NCI-H82 (cell line): ENCODE measurements at places on chromosomes 12 and 14.
A peak's percentile ranks its signal among the peaks of the same experiment; 100 is the strongest.

DNA sequence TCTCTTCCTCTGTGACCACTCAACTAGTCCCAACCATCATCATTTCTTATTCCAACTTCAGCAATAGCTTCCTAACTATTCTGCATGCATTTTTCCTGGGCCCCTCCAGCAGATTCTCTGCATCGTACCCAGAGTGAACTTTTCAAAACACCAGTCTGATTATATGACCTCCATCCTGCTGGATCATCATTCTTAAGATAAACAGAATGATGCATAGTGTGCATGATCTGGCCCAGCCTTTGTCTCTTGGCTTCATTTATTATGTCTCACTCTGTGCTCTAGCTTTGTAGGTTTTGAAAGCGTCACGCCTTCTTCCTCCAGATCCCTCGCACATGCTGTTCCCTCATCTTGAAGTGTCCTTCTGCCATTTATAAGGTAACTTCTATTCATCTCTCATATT, 46.3 kb upstream of the SLC38A4 start:
- DNase-seq, result no peak

DNA sequence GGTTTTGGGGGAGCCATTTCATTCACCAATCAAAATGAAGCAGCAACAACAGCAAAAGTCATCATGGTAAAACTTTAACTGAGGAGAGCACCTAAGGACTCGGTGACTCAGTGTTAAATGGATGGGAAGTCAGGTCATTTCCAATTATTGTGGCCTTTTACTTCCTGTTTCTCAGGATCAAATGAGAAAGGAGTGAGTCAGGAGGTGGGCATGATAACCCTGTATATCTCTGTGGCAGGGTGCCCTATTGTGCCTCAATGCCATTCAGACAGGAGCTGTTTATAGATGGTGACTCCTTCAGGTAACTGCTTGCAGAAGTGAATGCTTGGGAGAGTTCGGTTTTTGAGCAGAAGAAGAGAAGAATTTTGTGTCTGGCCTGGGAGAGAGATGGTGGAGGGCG, 135.5 kb upstream of the CPM start:
- no peak for DNase-seq

- no peak for DNase-seq
Observed at GRCh38 chr14:61255968-61256367, 25.2 kb downstream of the TMEM30B start.

GRCh38 chr12:113755098-113755497, 211.0 kb downstream of the RBM19 start:
- DNase-seq, result no peak

- DNase-seq, result no peak
Observed at GRCh38 chr12:71517145-71517846, 77.7 kb downstream of the LGR5 start.

DNA sequence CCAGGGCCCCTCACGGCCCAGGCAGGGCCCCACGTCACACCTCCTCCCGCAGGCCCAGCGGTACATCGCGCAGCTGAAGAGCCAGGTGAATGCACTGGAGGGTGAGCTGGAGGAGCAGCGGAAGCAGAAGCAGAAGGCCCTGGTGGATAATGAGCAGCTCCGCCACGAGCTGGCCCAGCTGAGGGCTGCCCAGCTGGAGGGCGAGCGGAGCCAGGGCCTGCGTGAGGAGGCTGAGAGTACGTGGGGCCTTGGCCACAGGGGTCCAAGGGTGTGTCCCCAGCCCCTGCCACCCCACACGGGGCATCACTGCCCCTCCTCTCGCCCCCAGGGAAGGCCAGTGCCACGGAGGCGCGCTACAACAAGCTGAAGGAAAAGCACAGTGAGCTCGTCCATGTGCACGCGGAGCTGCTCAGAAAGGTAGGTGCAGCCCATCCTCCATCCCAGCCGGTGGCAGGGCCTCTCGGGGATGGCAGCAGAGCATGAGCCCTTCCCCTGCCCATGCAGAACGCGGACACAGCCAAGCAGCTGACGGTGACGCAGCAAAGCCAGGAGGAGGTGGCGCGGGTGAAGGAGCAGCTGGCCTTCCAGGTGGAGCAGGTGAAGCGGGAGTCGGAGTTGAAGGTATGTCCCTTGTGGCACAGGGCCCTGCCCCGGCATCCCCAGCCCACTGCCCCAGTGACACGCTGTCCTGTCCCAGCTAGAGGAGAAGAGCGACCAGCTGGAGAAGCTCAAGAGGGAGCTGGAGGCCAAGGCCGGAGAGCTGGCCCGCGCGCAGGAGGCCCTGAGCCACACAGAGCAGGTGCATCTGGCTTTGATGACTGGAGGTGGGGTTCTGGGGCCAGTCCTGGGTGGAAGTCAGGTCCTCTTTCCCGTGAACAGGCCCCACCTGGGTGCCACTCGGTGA, 20.9 kb downstream of the HIP1R start:
- no peak for DNase-seq

DNA sequence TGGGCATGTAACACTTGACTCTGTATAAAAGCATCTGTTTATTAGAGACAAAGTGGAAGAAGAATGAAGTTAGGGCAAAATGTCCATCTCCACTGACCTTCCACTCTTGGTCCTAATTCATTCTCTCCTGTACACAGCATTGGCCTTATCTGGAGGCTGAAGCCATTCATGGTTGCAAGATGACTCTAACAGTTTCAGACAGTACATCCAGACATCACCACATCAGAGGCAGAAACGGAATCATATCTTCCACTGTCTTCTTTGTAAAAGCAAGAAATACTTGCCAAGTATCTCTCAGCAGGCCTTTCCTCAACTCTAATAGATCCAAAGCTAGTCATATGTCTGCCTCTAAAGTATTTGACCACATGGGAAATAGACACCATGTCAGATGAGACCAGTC, 41.1 kb downstream of the PTHLH start:
- DNase-seq, result no peak

DNA sequence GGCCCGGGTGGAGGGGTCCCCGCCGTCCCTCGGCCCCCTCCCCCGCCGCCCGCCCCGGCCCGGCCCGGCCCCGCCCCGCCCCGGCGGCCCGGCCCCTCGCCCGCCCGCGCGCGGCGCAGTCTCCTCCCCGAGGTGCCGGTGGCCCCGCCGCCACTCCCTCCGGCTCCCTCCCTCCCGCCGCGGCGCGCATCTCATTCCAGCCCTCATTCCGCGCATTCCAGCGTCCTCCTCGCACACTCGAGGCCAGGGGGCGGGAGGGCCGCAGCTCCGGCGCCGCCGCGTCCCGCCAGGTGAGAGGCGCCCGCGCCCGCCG, at the start of gene TEAD4:
Gene TEAD4, plus strand, starts transcription at position 206 of the 313 bp plus-strand sequence.
- peak; percentile 89 for DNase-seq
